Adipocyte (in vitro differentiated cells): ENCODE measurements at places on chromosomes 1 and 21.

DNA sequence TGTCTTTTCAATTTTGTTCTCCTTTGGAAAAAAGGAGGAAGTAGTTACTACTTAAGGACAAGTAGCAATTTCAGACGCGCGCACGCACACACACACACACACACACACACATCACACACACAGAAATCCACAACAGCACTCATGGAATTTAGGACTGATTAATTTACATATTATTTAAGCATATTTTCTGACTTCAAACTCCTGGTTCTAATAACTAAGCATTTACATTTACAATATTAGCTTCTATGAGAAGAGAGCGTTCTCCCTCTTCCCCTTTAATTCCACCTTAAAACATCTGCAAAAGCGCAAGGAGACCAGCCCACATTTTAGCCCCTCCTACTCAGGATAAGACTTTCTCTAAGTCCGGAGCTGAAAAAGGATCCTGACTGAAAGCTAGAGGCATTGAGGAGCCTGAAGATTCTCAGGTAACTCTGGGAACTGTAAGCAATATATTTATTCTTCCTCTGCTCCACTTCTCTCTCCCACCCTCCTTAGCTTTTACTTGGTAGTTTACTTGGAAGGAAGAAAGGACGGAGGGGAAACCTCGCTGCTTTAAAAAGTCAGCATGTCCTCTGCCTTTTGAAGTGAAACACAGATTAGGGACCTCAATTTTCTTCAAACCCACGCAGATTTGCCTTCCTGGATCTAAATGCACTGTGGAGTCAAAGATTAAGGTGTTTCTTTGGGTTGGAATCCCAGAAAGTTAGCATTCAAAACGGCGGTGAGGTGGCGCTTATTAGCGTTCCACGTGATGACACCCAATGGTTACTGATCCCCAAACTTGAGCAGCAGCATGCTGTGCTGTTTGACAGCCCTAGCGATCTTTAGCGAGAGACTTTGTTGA lies at the start of gene PLA2G4A:
Gene PLA2G4A, plus strand, starts transcription at position 339 of the 844 bp plus-strand sequence. CDS start 25,406 bp downstream, outside the sequence.
- peak; percentile 76 for DNase-seq

GRCh38 chr1:36085686-36086526 lies 2.0 kb downstream of the TEKT2 start:
- no peak for DNase-seq

DNA sequence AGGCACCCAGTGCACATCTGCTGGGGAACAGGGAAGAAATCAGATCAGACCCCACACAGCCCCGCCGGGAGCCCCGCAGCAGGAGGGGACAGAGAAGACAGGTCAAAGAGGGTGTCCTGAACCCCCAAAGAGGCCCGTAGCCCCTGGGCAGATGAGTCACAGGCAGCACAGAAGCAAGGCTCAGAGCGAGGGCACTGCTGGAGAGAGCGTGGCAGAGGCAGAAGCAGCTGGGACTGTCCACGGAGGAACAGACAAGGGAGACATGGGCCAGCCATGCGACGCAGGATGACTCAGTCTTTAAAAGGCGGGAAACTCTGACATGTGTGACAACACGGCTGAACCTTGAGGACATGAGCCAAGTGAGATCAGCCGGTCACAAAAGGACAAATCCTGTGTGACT lies 14.5 kb upstream of the PRDM16 start:
- no peak for DNase-seq

- no peak for DNase-seq
Measured at GRCh38 chr1:151949371-151950193, 40.3 kb upstream of the THEM4 start.

GRCh38 chr1:54980046-54980527 lies 341 bp upstream of the TMEM61 start:
- DNase-seq = no peak
